ENCODE measurements at places on chromosomes 2 and 18.
A peak's percentile ranks its signal among the peaks of the same experiment; 100 is the strongest.

DNA sequence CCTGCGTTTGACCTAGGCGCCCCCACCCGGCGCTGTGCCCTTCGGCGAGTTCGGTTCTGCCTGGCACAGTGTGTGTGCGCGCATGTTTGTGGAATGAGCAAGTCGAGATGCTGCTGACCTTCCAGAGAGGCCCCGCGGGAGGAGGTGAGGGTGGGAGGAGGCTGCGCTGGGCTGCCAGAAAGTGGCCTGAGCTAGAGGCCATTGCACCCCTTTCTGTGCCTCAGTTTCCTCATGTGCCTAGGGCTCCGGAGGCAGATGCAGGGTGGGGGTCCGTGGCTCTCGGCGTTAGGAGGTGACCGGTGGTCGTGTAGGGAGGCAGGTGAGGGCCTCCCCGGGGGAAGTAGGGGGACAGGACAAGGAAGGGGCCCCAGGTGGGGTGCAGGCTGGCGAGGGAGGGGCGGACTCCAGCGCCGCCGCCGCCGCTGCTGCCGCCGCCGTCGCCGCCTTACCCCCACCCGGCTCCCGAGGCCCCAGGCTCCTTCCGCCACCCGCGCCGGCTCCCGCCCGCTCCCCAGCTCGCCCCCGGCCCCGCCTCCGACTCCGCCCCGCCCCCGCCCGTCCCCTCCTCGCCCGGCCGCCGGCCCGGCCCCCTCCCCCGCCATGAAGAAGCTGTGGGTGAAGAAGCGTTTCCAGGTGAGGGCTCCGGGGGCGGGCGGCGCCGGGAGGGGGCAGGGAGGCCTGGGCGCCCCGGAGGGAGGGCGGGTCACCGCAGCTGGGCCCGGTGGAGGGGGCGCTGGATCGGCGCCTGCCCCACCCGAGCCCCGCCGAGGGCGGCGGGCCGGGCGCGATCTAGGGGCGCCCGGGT, 7.0 kb downstream of the SPEG start:
- H3K4me1 ChIP-seq: peaks cover 12% of the 10 kb centered on the region
- H3K27ac ChIP-seq: no peak overlapping the region
- H3K27me3 ChIP-seq: peaks cover 6% of the 10 kb centered on the region
- peak overlapping the region; percentile 65 for H3K4me3 ChIP-seq
- no peaks in the 10 kb centered on the region for H3K36me3 ChIP-seq

DNA sequence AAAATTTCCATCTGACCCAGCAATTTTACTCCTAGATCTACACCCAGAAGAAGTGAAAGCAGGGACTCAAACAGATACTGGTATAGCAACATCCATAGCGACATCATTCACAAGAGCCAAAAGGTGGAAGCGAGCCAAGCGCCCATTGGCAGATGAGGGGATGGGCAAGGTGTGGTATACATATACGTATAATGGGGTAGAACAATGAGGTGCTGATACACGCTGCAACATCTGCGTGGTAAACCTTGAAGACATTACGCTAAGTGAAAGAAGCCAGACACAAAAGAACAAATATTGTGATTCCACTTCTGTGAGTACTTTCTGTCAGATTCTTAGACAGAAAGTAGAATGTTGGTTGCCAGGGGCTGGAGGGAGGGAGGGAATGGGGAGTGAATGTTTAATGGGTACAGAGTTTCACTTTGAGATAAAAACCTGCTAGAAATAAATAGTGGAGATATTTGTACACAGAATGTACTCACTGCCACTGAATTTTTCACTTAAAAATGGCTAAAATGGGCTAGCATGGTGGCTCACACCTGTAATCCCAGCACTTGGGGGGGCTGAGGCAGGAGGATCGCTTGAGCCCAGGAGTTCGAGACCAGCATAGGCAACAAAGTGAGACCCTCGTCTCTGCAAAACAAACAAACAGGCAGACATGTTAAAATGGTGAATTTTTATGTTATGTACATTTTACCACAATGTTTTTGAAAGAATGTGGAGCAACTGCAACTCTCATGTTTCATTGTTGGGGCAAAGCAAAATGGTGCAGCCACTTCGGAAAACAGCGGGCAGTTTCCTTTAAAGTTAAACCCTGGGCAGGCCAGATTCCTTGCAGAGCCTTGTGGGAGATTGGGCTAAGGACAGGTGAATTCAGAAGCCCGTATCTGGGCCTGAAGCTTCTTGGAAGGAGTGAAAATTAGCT, 103.4 kb upstream of the MYCN start:
- H3K36me3 ChIP-seq: no peaks in the 10 kb centered on the region
- H3K27me3 ChIP-seq: no peaks in the 10 kb centered on the region
- H3K4me1 ChIP-seq: no peaks in the 10 kb centered on the region

DNA sequence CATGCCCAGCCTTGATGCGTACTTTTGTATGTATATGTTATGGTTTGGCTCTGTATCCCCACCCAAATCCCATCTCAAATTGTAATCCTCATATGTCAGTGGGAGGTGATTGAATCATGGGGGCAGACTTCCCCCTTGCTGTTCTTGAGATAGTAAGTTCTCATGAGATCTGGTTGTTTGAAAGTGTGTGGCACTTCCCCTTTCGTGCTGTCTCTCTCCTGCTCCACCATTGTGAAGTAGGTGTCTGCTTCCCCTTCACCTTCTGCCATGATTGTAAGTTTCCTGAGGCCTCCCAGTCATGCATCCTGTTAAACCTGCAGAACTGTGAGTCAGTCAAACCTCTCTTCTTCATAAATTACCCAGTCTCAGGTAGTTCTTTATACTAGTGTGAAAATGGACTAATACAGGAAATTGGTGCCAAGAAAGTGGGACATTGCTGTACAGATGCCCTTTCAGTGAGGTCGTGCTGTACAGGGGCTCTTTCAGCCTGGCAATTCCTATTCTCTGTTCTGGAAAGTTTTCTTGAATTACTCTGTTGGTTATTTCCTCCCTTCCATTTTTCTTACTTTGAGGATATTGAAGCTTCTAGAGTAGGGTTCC, 38.2 kb downstream of the KCMF1 start:
- H3K27ac ChIP-seq: peak overlapping the region; percentile 89
- peak overlapping the region; percentile 9 for H3K4me3 ChIP-seq
- H3K36me3 ChIP-seq: peaks cover 41% of the 10 kb centered on the region
- H3K4me1 ChIP-seq: peaks cover 76% of the 10 kb centered on the region

GRCh38 chr2:66733364-66733999, 298.6 kb downstream of the MEIS1 start:
- H3K4me3 ChIP-seq: no peak overlapping the region
- no peak for DNase-seq
- no peaks in the 10 kb centered on the region for H3K27me3 ChIP-seq
- H3K4me1 ChIP-seq: no peaks in the 10 kb centered on the region
- no peaks in the 10 kb centered on the region for H3K36me3 ChIP-seq

- no peak overlapping the region for H3K27ac ChIP-seq
- H3K4me3 ChIP-seq: no peak overlapping the region
- no peaks in the 10 kb centered on the region for H3K36me3 ChIP-seq
- no peak for DNase-seq
- peaks cover 2% of the 10 kb centered on the region for H3K27me3 ChIP-seq
These were observed 19.8 kb upstream of the GPR55 start for GRCh38 chr2:230944757-230945372.

GRCh38 chr18:64513401-64513800, 364.5 kb upstream of the LINC00305 start:
- no peak overlapping the region for H3K27ac ChIP-seq
- DNase-seq: no peak
- H3K27me3 ChIP-seq: no peaks in the 10 kb centered on the region
- no peaks in the 10 kb centered on the region for H3K4me1 ChIP-seq

- no peak for DNase-seq
- H3K4me3 ChIP-seq: no peak overlapping the region
- no peaks in the 10 kb centered on the region for H3K27me3 ChIP-seq
- no peak overlapping the region for H3K27ac ChIP-seq
- H3K36me3 ChIP-seq: no peaks in the 10 kb centered on the region
These were observed 110.6 kb upstream of the SIX2 start for GRCh38 chr2:45119855-45120254.

DNA sequence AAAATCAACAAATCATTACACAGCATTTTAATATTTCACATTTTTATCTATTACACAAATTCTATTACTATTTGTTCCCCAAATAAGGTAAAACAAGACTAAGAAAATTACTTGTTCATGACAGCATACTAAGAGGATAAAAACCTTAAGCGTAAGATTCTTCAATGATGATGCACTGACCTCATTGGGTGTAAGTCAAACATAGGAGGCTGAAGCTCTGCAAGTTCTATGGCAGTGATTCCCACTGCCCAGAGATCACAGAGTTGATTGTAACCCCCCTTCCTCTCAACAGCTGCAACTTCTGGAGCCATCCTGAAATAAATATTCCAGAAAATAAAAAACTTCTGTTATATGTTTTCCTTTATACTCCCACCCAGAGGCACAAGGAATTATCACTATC, 82.2 kb upstream of the CDKL4 start:
- H3K4me3 ChIP-seq: no peak overlapping the region
- H3K27ac ChIP-seq: no peak overlapping the region
- H3K36me3 ChIP-seq: peaks cover 11% of the 10 kb centered on the region
- no peaks in the 10 kb centered on the region for H3K27me3 ChIP-seq

- peak; percentile 43 for DNase-seq
- H3K4me3 ChIP-seq: peak overlapping the region; percentile 89
- H3K27ac ChIP-seq: peak overlapping the region; percentile 94
- no peaks in the 10 kb centered on the region for H3K27me3 ChIP-seq
- H3K36me3 ChIP-seq: peaks cover 7% of the 10 kb centered on the region
These were observed 751 bp upstream of the NMI start for GRCh38 chr2:151289972-151290866.
